Urothelium cell line (cell line): ENCODE measurements at places on chromosomes 12 and 14.

- no peak for DNase-seq
Observed at GRCh38 chr14:94018308-94018707, 7.8 kb upstream of the OTUB2 start.

DNA sequence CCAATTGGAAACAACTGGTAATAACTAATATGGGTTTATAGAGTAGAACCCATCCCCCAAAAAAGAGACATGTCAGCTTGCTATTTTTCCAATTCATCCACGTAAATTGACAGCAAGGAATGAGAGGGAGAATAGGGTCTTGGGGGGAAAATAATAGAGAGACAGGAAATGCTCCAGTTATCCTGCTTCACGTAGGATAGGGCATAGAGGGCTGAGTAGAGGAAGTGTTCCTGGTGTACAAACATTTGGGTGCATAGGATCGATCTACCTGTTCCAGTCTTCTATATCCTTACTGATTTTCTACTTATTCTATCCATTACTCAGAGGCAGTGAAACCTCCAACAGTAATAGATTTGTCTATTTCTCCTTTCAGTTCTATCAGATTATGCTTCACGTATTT, 49.6 kb upstream of the COL2A1 start:
- no peak for DNase-seq

- no peak for DNase-seq
Observed at GRCh38 chr12:107783406-107784376, 9.2 kb downstream of the ASCL4 start.

DNA sequence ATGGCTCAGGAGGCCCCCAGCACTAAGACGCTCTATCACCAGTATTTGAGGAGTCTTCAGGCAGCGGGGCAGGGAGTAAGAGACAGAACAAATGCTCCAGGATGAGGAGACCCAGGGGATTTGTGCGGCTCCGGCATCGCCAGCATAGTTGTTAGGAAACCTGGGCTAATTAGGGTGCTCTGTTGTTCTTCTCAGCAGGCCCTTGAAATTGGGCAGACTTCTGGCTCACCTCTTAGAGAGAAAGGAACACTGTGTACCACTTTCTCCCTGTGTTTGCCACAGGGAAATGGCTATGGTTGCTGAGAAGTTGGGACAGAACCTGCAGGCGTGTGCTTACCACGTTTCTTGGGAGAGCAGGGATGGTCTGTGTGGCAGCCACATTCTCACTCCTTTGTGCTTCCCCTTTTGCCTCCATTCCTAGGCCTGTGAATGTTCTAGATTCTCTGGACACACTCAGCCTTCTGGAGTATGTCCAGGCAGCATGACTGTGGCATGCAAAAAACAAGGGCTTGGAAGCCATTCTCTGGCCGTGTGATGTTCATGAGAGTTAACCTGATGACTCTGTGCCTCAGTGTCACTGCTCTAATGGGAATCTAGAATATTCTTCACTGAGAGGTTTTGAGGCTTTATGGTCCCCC, 109.0 kb downstream of the CHST11 start:
- no peak for DNase-seq

- DNase-seq, result no peak
Observed at GRCh38 chr12:95739561-95740313, 50.8 kb downstream of the NTN4 start.

- DNase-seq, result peak; percentile 47
Observed at GRCh38 chr12:106133136-106134087, 5.3 kb downstream of the NUAK1 start.

- DNase-seq, result no peak
Observed at GRCh38 chr12:105949391-105949790, 189.4 kb downstream of the NUAK1 start.

DNA sequence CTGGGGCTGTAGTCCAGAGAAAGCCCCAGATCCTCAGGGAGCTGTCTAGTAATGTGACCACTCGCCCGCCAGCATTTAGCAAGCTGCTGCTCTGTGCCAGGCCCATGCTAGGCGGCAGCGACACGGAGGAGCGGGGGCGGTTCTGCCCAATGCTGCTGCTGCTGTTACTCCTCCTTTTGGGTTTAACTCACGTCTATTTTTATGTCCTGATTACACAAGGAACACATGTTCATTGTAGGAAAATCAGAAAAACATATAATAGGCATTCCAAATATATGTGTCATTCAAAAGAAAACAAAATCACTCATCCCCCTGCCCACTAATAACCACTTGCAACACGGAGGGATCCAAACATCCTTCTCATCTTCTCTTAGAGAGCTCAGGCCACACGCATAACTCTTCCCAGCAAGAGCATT, 30.4 kb downstream of the CCDC92 start:
- DNase-seq, result peak; percentile 41

- no peak for DNase-seq
Observed at GRCh38 chr12:116404247-116404646, 126.8 kb upstream of the MED13L start.

GRCh38 chr14:33524244-33524643, 426.6 kb downstream of the EGLN3 start:
- DNase-seq, result no peak

- peak; percentile 72 for DNase-seq
Observed at GRCh38 chr14:65462411-65462810, 49.9 kb downstream of the FUT8 start.

- peak; percentile 33 for DNase-seq
Observed at GRCh38 chr12:98439981-98440581, 75.3 kb upstream of the TMPO start.

GRCh38 chr14:85963486-85963885, 433.5 kb downstream of the FLRT2 start:
- no peak for DNase-seq

DNA sequence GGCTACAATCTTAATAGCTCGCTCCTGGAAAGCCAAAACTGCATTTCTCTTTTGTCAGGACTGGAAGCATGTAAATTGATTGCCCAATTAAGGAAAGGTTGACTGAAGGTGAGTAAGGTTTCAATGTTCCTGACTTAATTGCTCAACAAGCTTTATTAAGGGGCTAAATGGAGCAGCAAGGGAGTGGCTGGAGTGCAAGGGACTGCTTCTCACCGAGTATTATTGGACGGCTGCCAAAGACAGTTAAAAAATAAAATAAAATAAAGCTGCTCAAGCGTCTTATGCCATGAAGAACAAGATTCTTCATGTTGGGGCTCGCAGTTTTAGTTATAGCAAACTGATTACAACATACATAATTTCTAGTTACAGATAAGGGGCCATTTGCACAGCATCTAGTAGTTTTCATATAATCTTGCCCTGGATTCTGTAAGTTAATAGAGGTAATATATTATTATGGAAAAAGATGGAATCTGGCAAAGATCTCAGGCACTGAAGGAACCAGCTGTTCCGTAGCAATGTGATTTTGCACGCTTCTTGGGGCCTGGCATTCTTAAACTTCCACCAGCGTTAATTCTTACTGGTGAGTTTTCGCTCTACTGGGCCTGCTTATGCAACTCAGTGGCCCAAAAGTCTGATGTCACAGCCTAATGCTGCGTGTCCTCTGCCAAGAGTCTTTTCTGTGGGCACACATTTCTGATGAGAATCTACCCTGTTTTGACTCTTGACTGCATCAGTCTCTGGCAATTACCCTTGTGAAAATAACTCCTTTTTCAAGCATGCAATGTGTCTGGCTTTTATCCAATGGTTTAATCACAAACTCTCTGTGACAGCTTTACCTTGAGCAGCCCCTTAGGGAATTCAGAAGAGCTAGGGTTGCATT, 108.5 kb downstream of the SLC38A1 start:
- no peak for DNase-seq

DNA sequence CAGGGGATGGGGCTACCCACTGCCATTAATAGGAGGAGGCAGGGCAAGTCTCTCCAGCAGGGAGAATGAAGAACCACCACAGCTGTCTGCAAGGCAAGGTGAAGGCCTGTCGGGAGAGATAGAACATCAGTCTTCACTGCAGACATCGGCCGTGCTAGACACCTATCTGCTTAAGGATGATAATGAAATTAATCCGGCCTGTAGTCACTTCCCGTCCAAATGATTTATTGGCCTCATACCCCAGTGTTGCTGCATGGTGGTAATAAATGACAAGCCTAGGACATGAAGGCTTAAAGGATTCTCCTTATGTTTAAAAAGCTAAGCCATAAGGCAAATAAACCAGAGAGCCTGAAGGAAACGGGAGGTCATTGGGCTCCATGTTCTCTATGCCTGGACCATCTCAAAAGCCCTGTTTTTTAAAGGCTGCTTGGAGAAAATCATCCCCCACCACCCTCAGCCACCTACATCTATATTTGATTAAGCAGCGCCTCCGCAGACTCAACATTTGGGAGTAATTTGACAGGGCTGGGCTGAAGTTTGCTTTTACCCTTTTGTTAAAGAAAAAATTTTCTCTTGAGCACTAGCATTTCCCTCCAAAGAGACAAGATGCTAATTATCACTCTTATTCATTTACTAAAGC, 137.7 kb downstream of the PLXNC1 start:
- DNase-seq, result no peak

DNA sequence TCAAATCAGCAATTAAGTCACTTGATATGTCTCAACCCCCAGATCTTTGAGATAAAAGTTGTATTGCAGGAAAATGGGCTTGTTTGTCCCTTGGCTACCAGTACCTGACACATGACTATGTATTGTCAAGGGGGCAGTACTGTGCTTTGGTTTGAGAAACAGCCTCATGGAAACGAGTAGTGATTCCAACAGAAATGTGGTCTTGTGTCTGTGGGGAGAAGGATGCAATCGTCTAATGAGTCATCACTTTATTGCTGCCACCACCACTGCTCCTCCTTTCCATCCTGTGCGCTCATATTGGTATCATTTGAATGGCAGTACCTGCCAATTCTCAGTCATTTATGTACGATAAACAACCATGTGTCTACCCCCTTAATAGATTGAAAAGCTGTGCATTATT, 72.8 kb upstream of the ARHGAP5 start:
- DNase-seq, result peak; percentile 61

DNA sequence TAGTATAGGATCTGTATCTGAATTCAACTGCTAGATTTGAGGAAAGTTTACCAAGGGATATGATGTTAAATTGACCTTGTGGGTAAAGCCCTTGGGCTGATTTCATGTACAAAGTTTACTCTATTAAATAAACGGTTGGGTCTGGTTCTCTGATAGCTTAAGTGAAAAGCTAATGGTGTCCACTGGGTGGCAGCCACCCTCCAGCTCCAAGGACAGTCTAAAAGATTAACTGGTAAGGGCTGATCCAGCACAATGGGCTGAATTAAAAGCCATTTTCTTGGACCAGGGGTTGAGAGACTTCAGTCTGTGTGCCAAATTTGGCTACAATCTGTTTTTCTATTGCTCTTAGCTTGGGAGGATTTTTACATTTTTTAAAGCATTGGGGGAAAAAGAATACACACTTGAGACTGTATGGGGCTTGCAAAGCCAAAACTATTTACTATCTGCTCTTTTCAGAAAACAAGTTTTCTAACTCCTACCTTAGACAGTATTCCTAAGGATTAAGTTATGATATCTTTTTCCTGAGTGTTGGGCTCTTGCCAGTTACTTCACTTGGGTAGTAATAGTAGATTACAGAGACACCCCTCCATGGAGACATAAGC, 116.5 kb downstream of the GPHN start:
- peak; percentile 79 for DNase-seq

DNA sequence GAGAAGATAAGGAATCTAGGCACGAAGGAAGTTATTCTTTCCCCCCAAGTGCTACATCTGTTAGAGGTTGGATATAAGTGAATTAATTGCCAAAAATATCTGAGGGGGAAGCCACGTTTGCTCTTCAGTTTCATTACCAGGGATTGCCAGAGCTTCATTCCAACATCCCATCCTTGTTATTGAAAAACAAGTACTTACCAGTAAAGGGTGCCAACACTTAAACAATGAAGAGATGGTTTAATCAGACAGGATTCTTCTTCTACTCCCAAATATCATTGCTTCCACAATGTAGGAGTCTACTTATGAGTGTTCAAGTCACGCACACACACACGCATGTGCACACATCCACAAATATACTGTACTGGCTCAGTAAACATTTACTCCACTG, 312.4 kb downstream of the RPAP3 start:
- DNase-seq, result no peak

- DNase-seq, result no peak
Observed at GRCh38 chr12:89474615-89475014, 50.0 kb downstream of the GALNT4 start.

DNA sequence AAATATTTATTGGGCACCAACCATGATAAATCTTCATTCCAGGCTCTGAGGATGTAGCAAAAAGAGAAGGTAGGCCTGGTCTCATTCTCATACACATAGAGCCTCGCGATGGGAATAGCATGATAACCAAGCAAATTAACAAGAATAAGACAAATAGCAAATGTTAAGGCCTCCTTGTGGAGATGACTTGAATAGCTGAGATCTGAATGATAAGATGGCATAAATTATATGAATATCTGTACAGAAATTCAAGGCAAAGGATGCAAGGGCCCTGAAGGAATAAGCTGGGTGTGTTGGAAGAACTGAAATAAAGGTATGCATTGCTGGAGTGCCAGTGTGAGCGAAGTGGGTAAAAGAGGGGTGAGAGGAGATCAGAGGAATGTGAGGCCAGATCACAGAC, 114.8 kb downstream of the ALX1 start:
- DNase-seq, result no peak

DNA sequence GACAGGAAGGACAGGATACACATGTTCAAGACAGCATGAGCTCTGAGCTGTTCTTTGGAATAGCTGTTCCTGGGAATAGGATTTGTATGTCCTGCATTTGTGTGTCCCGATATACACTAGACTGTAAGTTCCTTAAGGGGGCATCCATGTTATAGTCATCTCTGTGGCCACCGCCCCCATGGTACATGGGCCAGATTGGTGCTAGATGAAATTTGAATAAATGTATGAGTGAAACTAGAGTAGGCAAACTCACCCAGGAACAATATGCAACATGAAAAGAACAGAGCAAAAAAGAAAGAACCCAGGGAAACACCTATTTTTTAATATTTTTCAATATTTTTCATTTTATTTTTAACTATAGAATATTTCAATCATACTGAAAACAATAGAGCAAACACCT, 25.1 kb upstream of the KRT77 start:
- DNase-seq, result no peak

GRCh38 chr14:61472011-61472672, 150.8 kb downstream of the PRKCH start:
- peak; percentile 88 for DNase-seq

DNA sequence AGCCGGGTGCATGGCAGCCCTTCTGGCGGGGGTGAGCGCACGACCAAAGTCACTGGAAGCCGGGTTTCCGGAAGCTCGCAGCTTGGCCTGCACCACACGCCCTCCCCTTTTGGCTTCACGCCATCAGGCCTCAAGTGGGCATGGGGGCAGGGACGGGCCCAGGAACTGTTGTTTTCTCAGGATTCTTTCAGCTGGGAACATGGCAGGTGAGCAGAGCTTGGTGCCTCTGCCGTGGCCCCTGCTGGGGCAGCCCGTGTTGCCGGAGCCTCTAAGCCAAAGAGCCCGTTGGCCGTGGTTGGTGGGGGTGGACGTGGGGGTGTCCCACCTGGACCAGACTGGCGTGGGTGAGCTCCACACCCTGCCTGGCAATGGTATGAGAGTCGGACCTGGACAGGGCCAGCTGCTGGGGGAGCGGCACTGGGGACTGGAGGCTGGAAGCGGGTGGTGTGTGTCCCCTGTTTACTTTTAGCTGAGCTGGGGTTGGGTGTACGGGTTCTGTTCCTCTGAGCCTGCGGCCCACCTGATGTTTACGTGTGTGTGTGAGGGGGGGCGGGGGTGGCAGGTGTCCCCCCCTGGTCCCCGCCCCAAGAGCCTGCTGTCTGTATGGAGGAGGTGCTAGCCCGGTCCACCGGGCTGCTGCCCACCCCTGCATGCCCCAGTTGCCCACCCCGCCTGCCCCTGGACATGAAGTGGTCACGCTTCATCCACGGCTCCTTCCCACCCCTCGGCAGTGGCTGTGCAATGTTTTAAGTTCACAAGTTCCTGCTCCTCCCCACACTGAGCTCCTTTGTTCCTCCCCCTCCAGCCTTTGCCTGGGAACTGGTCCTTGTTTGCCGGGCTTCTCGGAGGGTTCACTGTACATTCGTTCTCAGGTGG, 28.7 kb upstream of the PLD4 start:
- DNase-seq, result no peak
